ENCODE measurements at places on chromosomes 7 and 10. TPM values are rescaled to one million over a fixed set of nuclear protein-coding genes. Genes with fewer than 3 reads are reported as not detected.

Gene GRM3
- not detected for total RNA-seq

Gene PIP
- not detected for total RNA-seq

Gene ERVW-1
- total RNA-seq = not detected

Gene SRRM3
- not detected for total RNA-seq

Gene OPN4
- total RNA-seq = not detected

Gene KLHDC10
- 21.2 TPM for total RNA-seq

Gene BCCIP
- 96.2 TPM for total RNA-seq

Gene TDRD1
- total RNA-seq = not detected

Gene TCAF2
- total RNA-seq = 0.27 TPM

Gene PDZD7
- 1.8 TPM for total RNA-seq

Gene HOGA1
- 0.25 TPM for total RNA-seq
